Fibroblast of the aortic adventitia (primary cell): ENCODE measurements at places on chromosomes 12 and 14.

DNA sequence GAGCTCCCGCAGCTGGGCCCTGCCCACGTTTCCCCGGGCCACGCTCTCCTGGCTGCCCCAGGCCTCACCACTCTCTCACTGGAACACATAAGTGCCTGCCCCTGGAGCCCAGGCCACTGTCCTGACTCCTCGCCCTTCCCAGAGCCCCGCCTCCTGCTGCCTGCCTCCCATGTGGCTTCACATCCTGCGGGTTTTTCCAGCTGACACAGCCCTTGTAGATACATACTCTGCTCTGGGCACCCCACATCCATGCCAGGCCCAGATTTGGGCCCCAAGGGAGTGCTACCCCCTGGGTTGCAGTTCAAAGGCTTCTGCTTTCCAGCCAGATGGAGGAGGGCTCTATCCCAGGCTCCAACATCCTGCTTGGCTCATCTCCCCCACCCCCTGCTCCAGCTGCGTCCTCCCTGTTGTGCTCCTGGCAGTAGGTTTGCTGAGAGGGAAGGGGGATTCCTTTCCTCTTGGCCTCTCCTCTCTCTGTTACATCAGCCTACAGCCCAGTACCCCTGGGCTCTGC lies 60.1 kb downstream of the TSPAN9 start:
- peak; percentile 43 for DNase-seq

- no peak for DNase-seq
Measured at GRCh38 chr12:8562310-8562709, 21.6 kb upstream of the CLEC4E start.

- no peak for DNase-seq
Measured at GRCh38 chr12:52647601-52648000, 4.4 kb downstream of the KRT2 start.

DNA sequence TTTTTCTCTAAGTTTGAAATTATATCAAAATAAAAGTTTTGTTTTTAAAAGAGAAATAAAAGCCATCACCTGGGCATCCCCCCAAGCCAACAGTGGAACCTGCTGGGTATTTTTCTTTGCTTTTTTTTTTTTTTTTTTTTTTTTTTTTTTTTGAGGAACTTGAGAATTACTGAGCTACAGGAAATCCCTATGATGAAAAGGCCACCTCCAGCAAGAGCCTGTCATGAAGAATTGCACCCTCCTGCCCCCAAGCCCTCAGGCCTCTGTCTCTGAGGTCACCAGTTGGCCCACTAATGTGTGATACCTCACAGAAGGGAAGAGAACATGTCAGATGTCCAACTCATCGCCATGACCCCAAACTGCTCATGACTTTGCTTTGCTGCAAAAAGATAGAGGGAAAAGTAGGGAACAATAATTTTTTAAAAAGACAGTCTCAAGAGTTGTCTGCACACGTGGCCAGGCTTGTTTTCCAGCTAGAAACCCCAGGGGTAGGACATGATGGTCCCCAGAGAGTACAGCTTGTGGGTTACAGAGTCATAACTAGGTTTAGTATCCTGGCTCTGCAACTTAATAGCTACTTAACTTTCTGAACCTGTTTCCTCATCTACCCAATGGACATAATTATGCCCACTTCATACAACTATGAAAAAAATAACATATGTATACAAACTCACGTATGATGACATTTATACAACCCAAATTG lies 124.3 kb upstream of the EGLN3 start:
- no peak for DNase-seq

DNA sequence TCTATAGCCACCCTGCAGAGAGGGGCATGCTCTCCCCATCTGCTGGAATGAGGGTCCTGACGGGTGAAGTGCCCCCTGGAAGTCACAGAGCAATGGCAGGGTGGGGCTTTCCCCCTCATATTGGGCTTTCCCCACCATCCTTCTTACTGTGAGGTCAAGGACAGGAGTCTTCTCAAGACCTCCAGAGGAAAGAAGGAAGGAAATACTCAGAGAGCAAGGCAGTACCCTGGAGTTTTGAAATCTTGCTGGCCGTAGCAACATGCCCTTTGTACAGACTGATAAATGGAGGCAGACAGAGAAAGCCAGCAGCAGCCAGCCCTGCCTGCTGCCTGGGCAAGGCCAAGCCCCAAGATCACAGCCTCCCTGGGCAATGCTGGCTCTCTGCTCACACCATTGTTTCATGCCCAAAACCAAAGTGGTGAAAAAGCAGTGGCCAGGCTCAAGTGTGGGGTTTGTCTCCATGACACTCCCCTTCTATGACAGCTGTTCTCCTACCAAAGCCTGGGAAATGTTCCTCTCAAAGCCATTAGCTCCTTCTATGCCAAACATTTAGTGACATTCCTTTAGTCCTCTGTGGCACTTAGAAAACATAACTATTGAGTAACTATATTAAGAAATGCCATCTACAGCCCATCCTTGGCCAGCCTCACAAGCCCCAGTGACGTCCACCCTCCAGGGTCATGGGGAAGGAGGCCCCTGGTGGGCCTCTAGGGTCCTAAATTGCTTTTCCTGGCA lies 13.2 kb upstream of the ITPK1 start:
- DNase-seq: no peak

- no peak for DNase-seq
Measured at GRCh38 chr14:37147310-37147880, 25.0 kb downstream of the SLC25A21 start.

GRCh38 chr14:22598099-22598895 lies at the start of gene ABHD4:
Gene ABHD4 (plus strand): TSS chr14:22598300. CDS start chr14:22598307, 7 bp downstream.
- DNase-seq: peak; percentile 64

- no peak for DNase-seq
Measured at GRCh38 chr12:73656375-73656774, 881.3 kb upstream of the ATXN7L3B start.

DNA sequence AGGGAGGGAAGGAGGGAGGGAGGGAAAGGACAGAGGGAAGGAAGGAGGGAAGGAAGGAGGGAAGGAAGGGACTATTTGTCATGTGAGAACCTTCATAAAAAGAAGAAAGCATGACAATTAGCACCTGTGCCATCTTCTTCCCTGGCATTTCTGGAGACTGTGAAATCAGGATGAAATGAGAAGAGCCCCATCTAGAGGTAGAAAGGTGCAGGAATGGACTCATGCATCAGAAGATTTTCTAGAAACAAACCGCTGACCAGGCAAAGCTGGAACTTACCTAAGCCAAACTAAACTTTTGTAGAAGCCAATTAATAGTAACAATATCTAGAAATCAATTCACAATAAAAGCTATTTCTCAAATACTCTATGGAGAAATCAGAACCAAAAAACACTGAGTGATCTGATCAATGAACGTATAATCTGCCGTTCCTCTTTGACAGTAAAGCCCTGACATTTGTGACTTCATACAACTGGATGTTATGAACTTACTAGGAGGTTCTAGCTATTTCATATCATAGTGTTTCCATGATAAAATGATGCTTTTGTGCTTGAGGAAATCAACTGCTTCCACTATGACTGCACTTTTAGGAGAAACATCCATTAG lies 24.4 kb upstream of the CRACR2A start:
- DNase-seq: peak; percentile 65

DNA sequence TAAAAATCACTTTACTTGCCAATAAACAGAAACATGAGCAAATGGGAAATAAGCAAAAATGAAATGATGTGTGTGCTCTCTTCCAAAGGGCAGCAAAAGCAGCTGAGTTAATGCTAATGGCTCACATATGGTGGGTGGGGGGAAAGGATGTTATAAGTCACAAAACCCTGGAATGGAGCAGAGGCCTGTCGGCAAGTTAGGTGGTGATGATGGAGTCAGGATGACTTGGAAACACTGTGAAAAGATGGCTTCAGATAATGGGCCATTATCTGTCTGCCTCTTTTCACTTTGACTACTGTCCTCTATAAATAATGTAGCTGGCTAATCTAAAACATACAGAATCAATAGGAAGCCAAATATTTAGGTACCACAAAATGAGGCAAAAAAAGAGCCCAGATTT lies 228.7 kb downstream of the APAF1 start:
- DNase-seq: no peak

DNA sequence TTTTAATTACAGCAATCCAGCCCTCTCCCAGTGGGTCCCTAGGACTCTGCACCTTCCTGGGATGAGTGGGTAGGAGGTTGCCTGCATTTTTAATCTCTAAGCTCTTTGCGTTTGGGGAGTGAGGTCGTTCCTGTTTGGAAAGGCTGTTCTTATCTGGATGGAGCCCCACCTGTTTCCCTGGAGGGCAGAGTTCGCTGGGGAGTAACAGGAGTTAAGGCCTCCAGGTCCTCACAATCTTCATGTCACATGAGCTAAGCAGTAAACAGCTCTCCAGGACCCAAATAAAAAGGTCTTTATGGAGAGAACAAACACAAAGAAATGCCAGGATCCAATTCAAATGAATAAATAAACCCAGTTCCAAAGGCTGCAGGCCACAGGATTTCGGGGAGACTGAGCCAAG lies 56.0 kb upstream of the RFLNA start:
- DNase-seq: no peak
